ENCODE measurements at places on chromosomes 1 and 21.

DNA sequence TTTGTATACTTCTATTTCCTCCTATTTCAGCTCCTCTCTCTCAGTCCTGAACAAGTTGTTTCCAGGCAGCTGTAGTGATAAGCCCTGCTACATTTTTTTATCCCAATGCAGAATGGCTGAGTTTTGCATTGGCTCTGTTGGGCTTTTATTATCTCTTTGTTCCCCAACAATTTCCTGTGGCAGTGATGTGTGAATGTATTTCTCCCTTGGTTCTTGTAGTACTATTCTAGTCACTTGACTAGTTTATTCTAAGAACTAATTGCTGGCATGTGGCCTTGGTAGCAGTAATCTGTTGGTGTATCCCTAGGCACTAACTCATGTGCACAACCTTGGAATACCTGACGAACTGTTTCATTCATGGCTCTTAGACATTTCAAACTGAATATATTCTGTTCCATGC, 60.7 kb downstream of the NFASC start:
- no peak for DNase-seq

DNA sequence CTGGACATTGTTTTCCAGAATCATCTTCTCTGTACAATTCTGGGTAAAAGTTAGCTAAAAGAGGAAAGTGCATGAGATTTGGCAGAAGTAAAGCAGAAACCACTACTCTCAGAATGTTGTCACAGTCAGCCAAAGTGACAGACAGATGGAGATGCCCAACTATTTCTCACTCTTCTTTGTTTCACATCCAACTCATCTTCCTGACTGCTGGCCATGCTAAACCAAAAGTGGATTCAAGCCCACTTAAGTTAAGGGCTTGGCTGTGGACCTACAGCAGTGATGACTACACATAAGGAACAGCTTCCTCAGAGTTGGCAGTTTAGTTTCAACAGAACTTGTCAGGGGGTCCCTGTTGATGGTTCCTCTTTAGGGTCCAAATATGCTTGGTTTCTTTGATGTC, 730.2 kb downstream of the LRRIQ3 start:
- DNase-seq: no peak

- no peak for DNase-seq
Observed at GRCh38 chr1:211606914-211607753, 28.2 kb upstream of the SLC30A1 start.

DNA sequence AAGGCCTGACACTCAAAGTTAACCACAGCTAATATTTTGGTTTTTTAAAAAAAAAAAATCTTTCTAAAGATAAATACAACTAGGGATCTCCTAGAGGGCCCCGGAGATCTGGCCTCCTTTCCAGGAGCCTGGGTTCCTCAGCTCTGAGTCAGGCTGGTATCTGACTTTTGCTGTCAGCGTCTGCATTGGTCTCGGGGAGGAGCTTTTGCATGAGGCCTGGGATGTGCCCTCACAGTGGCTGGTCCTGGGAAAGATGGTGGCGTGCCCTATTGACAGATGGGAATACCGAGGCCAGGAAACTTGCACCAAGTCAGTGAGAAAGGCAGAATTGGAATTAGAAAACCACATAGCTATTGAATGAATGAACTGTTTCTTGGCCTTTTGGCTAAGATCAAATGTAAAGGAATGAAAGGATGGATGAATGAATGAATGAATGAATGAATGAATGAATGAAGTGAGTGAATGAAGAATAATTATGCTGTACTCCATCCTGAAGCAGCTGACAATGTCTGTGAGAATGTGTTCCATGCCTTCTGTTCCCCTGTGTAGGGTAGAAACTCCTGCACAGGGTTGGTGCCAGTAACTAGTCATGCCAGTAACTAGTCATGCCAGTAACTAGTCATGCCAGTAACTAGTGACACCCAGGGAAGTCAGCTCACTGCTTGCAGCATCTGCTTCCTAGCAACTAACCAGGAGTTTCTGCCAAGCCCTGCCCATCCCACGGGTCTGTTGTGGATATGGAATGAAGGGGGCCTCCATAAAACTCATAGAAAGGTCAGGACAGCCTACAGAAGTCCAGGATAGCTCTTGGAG, 242.5 kb upstream of the VAMP3 start:
- DNase-seq: no peak

DNA sequence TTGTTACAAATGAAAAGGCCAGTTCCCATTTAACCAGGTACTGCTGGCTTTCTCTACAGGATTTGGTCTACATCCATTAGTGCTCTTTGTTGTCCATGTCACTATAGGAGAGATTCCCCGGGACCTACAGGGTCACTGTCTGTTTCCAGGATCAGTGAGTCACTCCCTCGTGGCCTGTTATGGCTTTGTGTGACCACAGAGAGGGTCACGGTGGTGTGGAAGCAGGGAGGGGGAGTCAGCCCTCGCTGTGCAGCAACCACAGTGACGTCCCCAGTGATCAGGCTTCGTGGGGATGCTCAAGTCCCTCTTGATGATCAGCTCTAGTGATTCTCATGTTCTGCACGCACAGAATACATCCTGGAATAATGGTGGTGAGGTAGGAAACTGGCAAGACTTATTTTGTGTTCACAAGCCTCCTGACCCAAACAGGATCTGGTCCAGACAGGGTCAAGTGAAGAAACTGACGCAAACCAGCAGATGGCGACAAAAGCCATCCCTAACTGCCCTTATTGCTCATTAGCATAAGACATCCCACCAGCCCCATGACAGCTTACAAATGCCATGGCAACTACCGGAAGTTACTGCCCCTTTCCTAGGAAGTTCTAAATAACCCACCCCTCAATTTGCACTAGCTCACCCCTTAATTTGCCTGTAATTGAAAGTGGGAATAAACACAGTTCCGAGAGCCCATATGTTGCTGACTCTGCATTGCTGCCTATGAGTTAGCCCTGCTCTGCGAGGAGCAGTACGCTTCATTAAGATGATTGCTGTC, 98.5 kb downstream of the DISC1 start:
- peak; percentile 28 for DNase-seq

DNA sequence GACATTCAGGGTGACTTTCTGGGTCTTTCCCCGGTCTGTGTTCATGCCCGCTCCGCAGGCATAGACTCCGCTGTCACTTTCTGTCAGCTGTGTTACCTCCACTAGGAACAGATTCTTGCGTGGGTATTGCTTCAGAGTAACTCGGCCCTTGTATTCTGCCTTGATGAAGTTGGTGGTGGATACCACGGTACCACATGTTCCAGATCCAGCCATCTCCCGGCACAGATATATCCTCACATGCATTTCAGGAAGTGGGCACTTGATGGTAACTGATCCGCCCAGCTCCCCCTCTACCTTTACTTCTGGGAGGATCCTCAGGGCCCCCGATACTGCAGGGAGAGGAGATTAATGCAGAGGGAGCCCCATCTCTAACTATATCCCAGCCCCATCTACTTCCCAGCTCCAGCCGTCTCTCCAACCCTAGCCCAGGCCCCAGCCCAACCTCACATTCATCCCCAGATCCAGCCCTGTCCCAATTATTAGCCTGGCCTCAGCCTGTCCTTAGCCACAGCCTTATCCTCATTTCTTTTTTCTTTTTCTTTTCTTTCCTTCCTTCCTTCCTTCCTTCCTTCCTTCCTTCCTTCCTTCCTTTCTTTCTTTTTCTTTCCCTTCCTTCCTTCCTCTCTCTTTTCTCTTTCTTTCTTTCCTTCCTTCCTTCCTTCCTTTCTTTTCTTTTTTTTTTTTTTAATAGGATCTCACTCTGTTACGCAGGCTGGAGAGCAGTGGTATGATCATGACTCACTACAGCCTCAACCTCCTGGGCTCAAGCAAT, 7.8 kb downstream of the FCMR start:
- DNase-seq: no peak

GRCh38 chr1:118159569-118159968, 25.5 kb downstream of the SPAG17 start:
- no peak for DNase-seq

- DNase-seq: no peak
Observed at GRCh38 chr1:116861137-116861536, 48.6 kb upstream of the PTGFRN start.

GRCh38 chr1:160342526-160342925, 524 bp downstream of the COPA start:
- DNase-seq: peak; percentile 16

DNA sequence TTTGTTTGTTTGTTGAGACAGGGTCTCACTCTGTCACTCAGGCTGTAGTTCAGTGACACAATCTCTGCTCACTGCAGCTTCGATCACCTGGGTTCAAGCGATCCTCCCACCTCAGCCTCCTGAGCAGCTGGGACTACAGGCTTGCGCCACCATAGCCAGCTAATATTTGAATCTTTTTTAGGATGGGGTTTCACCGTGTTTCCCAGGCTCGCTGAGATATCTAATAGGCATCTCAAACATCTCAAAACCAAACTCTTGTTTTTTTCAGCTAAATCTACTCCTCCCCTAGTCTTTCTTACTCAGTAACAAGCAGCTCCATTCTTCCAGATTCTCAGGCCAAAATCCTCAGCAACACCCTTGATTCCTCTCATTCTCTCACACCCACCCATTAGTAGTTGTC, 22.0 kb upstream of the SRRM1 start:
- DNase-seq: no peak

DNA sequence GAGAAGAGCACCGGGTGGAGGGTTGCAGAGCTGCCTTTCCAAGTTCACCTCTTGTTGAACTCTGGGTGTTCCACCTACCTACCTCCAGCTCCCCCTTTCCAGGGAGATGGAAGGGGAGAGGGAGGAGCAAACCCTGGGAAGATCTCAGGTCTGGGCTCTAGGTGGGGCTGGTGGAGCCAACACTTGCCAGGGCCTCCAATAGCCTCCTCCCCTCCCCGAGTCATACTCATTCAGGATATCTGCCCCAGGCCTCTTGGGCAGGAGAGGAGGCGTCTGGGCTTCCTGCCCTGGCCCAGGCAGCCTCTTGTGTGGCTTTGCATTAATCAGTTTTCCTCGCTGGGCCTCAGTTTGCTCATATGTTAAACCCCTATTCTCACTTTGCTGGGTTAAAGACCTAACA, 13.4 kb downstream of the RAP1GAP start:
- peak; percentile 73 for DNase-seq

DNA sequence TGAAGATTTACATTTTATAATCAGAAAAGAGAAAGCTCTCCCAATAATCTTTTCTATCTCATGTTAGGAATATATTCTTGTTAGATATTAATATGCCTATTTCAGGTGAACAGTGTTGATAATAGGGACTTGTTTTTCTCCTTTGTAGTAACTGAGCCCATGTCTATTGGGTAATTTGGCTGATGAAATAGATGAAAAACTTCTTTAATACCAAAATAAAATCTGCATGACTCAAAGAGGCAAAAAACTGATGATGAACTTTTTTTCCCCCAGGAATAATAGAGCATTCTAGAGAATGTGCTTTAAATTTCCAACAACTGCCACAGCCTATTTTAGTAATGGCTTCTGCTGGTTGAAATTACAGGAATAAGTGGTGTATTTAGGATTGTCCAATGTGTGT, 178.9 kb upstream of the GREM2 start:
- no peak for DNase-seq

- DNase-seq: no peak
Observed at GRCh38 chr21:45972716-45973474, 8.7 kb upstream of the COL6A1 start.

DNA sequence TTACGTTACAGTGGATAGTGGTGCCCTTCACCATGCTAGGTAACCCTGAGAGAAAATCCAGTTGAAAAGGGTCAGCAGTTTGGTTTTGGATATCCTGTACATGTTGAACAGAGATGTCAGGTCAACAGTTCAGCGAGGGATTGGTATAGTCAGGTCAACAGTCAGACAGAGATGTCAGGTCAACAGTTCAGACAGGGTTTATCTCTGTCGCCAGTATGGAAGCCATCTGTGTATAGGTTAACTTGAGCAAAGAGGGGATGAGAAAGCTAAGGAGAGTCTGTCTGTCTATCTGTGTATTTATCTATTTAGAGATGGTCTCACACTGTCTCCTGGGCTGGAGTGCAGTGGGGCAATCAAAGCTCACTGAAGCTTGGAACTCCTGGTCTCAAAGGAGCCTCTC, 17.7 kb downstream of the DHDDS start:
- no peak for DNase-seq

DNA sequence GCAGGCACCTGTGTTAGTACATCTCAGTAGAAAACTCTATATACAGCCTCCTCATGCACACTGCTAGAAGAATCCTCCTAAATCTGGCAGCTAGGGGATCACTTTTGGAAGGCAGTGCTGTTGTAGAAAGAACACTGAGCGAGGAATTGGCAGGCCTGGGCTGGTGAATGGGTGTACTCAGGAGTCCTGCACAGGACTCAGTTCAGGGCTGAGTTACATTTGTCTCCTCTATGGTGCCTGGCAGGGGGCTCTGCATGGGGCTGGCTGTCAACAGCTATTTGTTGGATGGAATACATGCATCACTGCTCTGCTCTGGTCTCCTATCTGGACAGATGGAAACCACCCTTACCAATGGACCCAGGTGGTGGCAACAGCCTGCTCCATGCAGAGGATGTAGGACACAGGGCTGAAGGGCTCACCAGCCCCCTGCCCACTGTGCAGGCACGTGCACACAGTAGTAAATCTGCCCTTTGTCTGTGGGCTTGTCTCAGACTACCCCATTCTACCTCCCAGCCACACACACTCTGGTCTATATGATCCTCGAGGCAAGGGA, 74.2 kb downstream of the LRIG2 start:
- DNase-seq: no peak

DNA sequence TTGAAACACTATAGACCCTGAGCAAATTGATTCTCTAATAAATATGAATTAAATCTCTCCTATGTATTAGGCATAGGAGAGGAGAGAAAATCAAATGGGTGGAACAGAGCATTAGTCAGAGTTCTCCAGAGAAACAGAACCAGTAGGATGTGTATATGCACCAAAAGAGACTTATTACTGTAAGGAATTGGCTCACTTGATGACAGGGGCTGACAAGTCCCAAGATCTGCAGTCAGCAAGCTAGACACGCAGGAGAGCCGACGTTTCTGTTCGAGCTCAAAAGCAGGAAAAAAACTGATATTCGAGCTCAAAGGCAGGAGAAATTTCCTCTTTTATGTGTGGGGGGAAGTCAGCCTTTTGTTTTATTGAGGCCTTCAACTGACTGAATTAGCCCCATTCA, 259.2 kb upstream of the KAZN start:
- no peak for DNase-seq

DNA sequence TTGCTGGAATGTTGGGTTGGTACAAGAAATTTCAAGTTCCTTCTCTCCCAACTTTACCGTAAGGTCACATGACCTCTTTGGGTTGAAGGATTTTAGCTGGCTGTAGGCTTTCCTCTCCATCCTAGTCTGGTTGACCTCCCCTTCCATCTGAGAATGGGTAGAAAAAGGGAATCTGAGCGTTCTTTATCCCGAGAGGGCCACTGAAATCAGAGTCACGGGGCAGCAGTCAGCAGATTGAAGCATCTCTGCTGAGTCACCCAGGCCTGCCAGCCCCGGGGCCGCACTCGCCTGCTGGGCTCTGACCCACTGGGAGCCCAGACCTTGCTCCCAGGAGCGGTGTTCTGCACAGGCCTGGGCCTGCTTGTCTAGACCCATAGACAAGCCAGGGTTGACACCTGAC, 31.0 kb downstream of the TMCC2 start:
- DNase-seq: peak; percentile 95

DNA sequence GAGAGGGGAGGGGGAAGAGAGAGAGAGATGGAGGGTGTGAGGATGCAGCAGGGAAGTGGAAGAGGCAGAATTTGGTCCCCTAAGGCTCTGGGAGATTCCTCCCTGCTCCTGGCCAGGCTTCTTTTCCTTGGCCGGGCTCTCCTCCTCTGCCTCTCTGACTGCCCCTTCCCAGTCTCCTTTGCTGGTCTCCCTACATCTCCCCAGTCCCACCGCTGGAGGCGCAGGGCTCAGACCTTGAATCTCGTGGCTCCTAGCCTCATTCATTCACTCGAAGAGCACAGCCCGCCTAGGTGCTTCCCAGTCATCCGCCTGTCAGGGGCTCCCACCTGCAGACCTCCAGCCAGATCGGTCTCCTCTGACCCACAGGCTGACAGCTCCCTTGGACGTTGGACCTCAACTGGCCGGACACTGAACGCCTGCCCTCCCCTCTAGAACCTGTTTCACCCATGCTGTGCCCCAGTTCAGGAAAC, 76.5 kb downstream of the VWA5B1 start:
- DNase-seq: peak; percentile 48
